PC-9 (cell line): ENCODE measurements at places on chromosomes 7 and 10. TPM values are rescaled to one million over a fixed set of nuclear protein-coding genes. Genes with fewer than 3 reads are reported as not detected.

DNA sequence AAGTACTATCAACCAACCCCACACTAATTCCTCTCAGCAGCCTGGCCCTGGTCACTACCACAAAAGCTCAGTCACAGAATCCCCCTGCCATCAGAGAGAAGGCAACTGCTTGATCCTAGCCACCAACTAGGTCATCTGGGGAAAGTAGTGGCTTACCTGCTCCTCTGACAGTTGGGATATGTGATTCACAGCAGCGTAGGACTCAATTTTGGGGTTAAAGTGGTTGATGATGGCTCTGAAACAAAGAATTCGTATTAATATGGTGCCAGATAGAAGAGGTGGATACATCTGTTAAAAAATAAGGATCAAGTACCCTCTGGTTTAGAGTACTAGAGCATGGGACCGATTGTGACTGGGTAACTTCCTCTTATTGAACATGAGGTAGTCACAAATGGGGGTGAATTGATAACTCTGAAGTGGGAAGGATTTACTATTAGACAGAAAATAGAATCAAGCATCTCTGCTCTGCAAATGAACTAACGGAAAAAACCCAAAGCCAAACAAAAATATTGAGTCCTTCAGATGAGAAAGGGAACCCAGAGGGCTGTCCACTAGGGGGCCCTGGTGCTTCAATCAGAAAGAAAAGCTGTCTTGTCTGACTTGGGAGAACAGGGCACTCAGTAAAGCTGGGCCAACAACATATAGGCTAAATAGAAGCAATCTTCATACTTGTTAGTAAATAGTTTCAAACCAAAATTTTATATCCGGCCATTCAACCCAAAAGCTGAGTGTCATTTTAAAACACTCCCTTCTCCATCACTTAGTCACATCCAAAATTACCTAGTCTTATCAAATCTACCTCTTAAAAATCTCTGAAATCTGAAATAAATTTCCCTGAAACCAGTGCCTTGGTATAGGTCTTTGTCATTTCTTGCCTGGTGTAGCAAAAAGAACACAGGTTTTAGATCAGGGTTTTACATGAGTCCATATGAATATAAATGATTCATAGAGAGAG lies 45.9 kb upstream of the KCNIP2 start:
- H3K36me3 ChIP-seq, result no peaks in the 10 kb centered on the region
- no peaks in the 10 kb centered on the region for H3K27me3 ChIP-seq
- peak; percentile 43 for DNase-seq
- H3K27ac ChIP-seq, result no peak overlapping the region

GRCh38 chr7:2757904-2758672 lies 70.1 kb downstream of the AMZ1 start:
- H3K27ac ChIP-seq, result peak overlapping the region; percentile 93
- peaks cover 19% of the 10 kb centered on the region for H3K36me3 ChIP-seq
- no peaks in the 10 kb centered on the region for H3K27me3 ChIP-seq

- no peak overlapping the region for H3K4me3 ChIP-seq
- no peaks in the 10 kb centered on the region for H3K27me3 ChIP-seq
- H3K36me3 ChIP-seq, result no peaks in the 10 kb centered on the region
- no peak for DNase-seq
- no peak overlapping the region for H3K27ac ChIP-seq
Observed at GRCh38 chr10:99631496-99631895, 11.3 kb upstream of the SLC25A28 start.

- H3K27ac ChIP-seq, result no peak overlapping the region
- H3K36me3 ChIP-seq, result no peaks in the 10 kb centered on the region
- H3K4me3 ChIP-seq, result no peak overlapping the region
- no peaks in the 10 kb centered on the region for H3K4me1 ChIP-seq
- no peak for DNase-seq
Observed at GRCh38 chr10:130894471-130894870, 417.1 kb downstream of the TCERG1L start.

The ZFAND2A gene
- total RNA-seq, result 51.2 and 65.1 TPM in 2 replicates

DNA sequence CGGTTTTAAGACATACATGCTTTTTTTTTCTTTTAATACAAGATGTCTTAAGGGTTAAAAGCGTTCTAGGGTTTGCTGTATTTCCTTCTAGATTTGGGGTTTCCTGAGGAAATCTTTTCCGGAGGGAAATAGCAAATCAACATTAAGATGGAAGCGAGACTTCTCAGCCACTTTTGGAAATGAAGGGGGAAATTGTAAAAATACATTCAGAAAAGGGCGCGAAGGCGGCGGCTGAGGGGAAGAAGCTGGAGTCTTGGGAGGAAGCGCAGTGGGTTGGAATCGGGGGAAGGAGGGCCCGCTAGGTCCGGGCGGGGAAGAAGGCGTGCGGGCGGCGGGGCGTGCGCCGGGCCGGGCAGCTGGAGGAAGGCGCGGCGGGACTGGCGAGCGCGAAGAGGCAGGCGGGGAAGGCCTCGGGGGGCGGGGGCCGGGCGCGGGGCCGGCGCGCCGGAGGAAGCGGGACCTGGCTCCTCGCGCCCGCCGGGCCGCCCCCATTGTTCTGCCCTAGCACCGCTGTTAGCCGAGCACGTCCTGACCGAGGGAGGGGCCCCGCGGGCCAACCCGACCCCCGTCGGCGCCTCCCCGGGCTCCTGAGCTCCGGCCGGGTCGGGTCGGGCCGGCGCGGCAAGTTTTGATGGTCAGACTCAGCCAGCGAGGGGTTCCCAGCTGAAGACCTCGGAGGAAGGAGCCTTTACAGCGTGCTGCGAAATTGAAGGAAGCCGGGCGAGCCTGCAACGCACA lies 1.5 kb upstream of the SKIDA1 start:
- peaks cover 33% of the 10 kb centered on the region for H3K4me1 ChIP-seq
- H3K4me3 ChIP-seq, result peak overlapping the region; percentile 71
- H3K27ac ChIP-seq, result peak overlapping the region; percentile 79
- H3K36me3 ChIP-seq, result no peaks in the 10 kb centered on the region
- DNase-seq, result no peak

DNA sequence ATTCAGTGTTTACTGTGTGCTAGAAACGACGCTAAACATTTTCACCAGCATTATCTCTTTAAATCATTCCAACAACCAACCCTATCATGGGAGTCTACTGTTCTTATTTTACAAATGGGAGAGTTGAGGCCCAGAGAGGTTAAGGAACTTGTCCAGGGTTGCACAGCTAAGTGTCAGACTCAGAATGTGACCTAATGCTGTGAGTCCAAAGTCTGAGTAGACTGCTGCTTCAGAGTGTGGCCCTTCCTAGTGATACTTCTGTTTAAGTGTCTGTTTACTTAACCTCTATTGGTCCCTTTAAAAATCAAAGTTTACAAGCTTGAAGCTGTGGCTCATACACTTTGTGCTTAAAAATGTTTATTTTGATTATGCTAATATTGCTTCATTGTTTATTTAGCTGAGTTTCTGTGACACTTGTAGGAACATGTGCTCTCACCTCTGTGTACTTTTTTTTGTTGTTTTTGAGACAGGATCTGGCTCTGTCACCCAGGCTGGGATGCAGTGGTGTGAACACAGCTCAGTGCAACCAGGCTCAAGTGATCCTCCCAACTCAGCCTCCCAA lies 84.4 kb upstream of the SYPL1 start:
- no peak overlapping the region for H3K27ac ChIP-seq
- no peak overlapping the region for H3K4me3 ChIP-seq
- peak; percentile 36 for DNase-seq
- H3K4me1 ChIP-seq, result no peaks in the 10 kb centered on the region

The COL1A2 gene
- not detected in 2 replicates for total RNA-seq

The VTI1A gene
- total RNA-seq, result 18.1 and 18.3 TPM in 2 replicates

- DNase-seq, result no peak
- no peaks in the 10 kb centered on the region for H3K36me3 ChIP-seq
- H3K4me3 ChIP-seq, result no peak overlapping the region
- peaks cover 68% of the 10 kb centered on the region for H3K27me3 ChIP-seq
- no peak overlapping the region for H3K27ac ChIP-seq
Observed at GRCh38 chr7:101012931-101013330, 7.0 kb upstream of the MUC17 start.

The SYCE1 gene
- not detected in 2 replicates for total RNA-seq

- peaks cover 22% of the 10 kb centered on the region for H3K27me3 ChIP-seq
- H3K36me3 ChIP-seq, result no peaks in the 10 kb centered on the region
- no peak overlapping the region for H3K4me3 ChIP-seq
- peak; percentile 20 for DNase-seq
Observed at GRCh38 chr10:44234483-44234875, 150.4 kb downstream of the CXCL12 start.

GRCh38 chr10:5949009-5949759 lies 28.2 kb downstream of the IL15RA start:
- H3K27ac ChIP-seq, result no peak overlapping the region
- no peaks in the 10 kb centered on the region for H3K27me3 ChIP-seq
- H3K4me3 ChIP-seq, result no peak overlapping the region
- H3K4me1 ChIP-seq, result peaks cover 17% of the 10 kb centered on the region
- H3K36me3 ChIP-seq, result no peaks in the 10 kb centered on the region

DNA sequence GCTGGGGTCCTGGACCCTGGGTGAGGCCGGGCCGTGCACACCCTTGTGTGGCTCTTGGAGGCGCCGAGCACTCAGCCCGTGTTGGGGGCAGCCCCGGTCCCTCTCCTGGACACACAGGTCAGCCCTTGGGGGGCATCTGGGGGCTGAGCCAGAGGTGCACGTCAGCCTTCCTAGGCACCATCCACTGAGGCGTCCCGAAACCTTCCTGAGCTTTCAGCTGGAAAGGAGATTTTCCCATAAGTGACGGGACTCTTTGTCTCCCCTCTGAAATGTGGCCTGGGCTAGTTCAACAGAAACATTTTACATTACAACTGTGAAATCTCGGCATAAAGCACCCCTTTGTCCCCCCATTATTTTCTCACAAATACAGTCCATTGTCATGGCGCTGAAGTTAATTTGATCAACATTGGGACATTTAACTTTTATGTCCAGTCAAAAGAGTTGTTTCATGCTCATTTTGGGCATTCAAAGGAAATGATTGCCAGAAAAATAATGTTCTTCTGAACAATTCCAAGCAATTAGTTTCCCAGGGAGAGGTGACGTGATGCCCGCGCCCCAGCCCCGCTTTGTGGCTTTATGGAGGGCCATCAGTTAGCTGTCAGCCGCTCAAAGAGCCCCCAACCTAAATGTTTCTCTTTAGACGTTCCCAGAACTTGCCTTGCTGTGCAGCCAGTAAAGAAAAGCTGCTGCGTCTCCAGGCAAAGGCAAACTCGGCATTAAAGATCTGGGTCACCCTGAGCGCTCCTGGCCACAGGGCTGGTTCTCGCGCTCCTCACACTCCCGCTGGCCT lies 70.8 kb downstream of the NKX6-2 start:
- no peaks in the 10 kb centered on the region for H3K36me3 ChIP-seq
- no peak for DNase-seq
- no peaks in the 10 kb centered on the region for H3K27me3 ChIP-seq
- H3K4me3 ChIP-seq, result no peak overlapping the region

- H3K36me3 ChIP-seq, result peaks cover 29% of the 10 kb centered on the region
- DNase-seq, result no peak
- peaks cover 16% of the 10 kb centered on the region for H3K4me1 ChIP-seq
- no peak overlapping the region for H3K27ac ChIP-seq
- H3K27me3 ChIP-seq, result no peaks in the 10 kb centered on the region
Observed at GRCh38 chr10:33212061-33212748, 122.3 kb downstream of the NRP1 start.

The GPR15LG gene
- not detected in 2 replicates for total RNA-seq

The TEX36 gene
- 1.1 and 1.2 TPM in 2 replicates for total RNA-seq

DNA sequence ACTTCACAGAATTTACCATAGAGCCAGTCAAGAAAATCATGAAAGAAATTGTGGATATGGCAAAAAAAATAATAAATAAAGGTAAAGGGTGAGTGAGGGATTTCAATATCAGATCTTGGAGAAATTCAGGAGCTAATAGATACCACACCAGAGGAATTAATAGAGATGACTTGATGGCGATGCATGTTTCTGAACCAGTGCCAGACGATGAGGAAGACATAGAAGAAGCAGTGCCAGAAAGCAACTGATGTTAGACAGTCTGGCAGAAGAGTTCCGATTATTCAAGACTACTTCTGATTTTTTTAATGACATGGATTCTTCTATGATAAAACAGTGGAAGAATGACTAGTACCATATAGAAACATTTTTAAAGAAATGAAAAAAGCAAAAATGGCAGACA lies 314.7 kb downstream of the BICC1 start:
- H3K36me3 ChIP-seq, result no peaks in the 10 kb centered on the region
- no peak for DNase-seq
- no peak overlapping the region for H3K4me3 ChIP-seq
- no peaks in the 10 kb centered on the region for H3K4me1 ChIP-seq
- no peak overlapping the region for H3K27ac ChIP-seq

DNA sequence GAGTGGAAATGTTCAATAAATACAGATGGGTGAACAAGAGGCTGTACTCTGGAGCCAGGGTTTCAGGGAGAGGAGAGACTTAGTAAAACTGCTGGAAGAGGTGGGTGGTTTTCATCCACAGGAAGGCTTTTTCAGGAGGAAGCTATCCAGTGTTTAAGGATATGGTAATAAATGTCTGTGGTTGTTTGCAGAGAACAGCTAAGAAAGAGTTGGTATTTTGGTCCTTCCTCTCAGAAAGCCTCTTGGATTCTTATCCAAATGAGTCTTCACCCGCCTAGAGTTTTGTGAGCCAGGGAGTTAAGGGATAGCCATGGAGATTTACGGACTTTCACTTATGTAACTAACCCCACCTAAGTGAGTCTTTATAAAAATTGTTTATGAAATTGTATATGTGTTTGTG lies 95.7 kb downstream of the GNAI1 start:
- no peak overlapping the region for H3K4me3 ChIP-seq
- no peaks in the 10 kb centered on the region for H3K36me3 ChIP-seq
- H3K27ac ChIP-seq, result no peak overlapping the region
- H3K27me3 ChIP-seq, result no peaks in the 10 kb centered on the region
- no peak for DNase-seq

- H3K27ac ChIP-seq, result no peak overlapping the region
- DNase-seq, result peak; percentile 50
- H3K4me3 ChIP-seq, result no peak overlapping the region
- peaks cover 14% of the 10 kb centered on the region; the same call in 1 of the 2 replicates for H3K36me3 ChIP-seq
Observed at GRCh38 chr7:116797612-116798011, 64.8 kb upstream of the CAPZA2 start.

GRCh38 chr10:64067009-64067606 lies 545.9 kb downstream of the REEP3 start:
- no peaks in the 10 kb centered on the region for H3K36me3 ChIP-seq
- no peak overlapping the region for H3K27ac ChIP-seq

DNA sequence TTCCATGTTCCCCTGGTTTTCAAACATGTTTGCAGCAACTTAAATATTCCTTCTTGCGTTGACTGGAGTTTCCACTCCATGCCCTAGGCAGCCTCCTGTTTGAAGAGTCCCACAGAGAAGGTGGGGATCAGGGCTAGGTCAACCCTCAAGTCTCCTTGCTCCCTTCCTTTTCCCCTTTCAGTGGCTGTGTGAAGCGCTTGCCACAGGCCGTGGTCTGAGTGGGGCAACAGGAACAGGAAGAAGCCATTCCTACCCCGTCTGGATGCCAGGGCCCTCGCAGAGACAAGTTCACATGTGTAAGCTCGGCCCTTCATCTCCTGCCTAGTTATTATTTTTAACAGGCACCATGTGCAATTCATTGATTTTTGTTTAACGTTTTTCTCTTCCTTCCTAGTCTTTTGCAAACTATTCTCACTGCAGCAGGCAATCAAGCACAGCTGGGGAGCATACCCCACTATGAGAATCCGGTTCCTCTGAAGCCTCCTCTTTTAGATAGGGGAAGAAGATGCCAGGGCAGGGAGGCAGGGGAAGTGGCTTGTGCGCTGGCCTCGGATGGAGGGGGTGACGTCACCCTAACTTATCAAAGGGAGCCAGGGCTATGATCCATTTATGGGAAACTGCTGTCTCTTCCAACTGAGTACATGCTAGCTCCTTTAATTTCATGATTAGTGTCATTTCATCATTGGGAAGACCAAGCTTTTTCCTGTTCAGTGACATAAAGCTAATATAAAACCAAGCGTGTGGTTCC lies 64.2 kb downstream of the PRLHR start:
- DNase-seq, result no peak
- H3K36me3 ChIP-seq, result no peaks in the 10 kb centered on the region
- H3K4me1 ChIP-seq, result no peaks in the 10 kb centered on the region
- no peak overlapping the region for H3K27ac ChIP-seq

The CADPS2 gene
- 9.9 and 11.9 TPM in 2 replicates for total RNA-seq
